ENCODE measurements at places on chromosomes 1 and 21.

DNA sequence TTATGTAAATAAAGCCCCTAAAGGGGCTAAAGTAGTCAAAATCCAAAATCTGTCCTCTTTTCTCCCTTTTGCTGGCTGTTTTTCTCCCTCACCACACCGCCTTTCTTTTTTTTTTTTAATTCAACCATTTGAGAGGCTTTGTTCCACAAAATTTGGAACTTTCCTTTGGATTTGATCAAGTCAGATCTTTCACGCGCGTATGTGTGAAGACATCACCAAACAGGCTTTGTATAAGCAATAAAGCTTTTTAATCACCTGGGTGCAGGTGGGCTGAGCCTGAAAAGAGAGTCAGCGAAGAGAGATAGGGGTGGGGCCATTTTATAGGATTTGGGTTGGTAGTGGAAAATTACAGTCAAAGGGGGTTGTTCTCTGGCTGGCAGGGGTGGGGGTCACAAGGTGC, 5.3 kb upstream of the HPDL start:
- DNase-seq: no peak

DNA sequence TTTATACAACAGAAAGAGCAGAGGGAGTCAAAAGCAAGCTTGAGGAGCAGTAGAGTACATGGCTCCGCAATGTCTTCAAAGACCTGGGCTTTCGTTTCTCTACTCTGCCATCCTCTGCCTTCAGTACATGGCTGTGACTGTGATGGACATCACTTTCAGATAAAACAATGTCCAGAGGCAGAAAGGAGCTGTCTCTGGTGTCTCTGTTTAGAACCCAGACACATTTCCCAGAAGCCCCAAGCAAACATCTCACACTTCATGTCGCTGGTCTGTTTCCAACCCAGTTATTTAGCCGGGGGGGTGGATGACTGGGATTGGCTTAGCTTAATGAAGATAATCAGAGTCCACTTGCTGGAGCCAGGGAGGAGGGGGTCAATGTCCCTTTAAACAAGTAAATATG, 25.6 kb downstream of the SGIP1 start:
- no peak for DNase-seq

- DNase-seq: no peak
Observed at GRCh38 chr1:115826628-115827027, 14.3 kb downstream of the NHLH2 start.

DNA sequence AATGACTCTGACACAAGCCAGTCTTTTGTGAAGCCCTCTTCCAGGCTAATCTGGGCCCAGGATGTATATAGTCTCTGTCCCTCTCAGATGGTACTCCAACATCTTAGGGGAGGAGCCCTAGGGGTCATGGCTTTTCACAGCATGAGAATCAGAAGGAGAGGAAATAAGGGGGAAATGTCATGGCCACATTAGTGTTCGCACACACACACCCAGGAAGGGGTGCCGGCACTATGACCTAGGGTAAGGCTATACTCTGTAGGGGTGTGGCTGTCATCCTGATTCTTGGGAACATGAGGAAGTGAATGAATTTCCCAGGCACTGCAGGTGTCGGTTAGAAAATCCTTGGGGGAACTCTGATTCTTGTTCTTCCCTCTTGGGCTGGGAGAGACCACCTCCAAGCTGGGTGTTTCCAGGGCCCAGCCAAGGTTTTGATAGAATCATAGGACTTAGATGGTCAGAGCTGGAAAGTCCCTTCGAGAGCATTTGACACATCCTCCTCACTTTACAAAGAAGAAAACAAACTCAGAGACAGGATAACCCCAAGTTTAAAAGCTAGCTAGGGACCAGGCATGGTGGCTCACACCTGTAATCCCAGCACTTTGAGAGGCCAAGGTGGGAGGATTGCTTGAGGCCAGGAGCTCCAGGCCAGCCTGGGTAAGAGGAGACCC, 22.0 kb downstream of the GFI1 start:
- no peak for DNase-seq

DNA sequence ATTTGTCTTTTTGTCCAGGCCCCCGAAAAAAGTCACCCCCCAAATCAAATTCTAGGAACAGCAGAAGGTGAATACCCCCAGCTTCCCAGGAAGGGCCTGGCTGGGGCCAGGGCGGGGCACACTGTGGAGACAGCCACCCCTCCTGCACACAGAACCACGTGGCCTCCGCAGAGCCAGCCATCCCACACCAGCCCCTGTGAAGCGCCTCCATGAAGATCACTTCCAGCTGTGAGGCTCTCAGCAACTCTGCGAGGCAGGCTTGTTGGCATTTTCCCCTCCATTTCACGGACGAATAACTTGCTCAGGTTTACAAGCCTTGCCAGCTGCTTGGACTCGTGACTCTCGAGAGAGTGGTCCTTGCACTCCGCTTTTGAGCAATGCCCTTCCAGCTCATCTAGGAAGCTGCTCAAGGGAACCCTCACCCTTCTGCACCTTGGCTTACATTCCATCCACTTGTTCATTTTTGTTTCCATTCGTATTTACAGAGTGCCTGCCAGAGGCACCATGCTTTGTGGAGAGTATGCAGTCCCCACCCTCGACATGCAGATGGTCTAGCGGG, 48.2 kb downstream of the SYT6 start:
- no peak for DNase-seq

GRCh38 chr21:24955275-24955961, 651.9 kb downstream of the MRPL39 start:
- DNase-seq: no peak

DNA sequence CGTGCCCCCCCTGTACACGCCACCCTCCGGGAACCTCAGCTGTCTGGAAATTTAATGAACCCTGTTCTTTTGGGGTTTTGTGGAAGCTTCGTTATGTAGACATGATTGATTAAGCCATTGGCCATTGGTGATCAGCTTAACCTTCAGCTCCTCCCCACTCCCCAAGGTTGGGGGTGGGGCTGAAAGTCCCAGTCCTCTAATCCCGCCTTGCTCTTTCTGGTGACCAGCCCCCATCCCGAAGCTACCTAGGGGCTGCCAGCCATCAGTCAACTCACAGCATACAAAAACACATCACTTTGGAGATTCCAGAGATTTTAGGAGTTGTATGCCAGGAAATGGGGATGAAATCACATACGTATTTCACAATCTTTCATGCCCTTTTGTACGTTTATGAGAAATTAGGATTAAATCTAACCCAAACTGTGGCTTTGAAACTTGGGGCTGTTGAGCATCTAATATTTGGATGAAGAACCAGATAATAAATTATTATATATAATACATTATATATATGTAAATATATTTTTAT, 52.3 kb downstream of the BACE2 start:
- no peak for DNase-seq

DNA sequence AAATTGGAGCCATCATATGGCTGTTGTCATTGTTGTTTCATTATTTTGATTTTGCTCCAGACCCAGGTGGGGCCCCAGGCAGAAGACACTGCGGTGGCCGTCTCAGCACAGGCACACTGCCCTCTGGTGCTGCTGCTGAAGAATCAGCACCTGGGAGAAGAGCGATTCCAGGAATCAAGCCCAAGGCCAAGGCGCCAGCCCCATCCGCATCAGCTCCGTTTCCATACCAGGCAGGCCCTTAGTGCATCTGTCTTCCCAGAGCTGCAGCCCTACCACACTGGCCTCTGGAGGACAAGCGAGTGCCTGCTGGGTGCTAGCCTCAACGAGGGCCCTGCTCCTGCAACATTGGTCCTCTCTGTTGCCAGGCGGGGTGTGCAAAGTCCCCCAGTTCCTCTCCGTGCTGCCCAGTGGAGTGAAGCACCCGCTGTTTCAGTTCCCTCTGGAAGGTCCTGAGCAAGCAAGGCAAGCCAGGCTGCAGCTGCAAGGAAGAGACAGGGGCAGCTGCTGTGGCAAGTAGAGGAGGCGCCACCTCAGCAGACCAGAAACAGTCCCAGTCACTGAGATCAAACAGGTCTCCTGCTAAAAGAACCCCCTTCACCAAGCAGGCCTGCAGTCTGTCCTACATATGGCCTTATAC, 5.2 kb downstream of the GRIK3 start:
- no peak for DNase-seq

DNA sequence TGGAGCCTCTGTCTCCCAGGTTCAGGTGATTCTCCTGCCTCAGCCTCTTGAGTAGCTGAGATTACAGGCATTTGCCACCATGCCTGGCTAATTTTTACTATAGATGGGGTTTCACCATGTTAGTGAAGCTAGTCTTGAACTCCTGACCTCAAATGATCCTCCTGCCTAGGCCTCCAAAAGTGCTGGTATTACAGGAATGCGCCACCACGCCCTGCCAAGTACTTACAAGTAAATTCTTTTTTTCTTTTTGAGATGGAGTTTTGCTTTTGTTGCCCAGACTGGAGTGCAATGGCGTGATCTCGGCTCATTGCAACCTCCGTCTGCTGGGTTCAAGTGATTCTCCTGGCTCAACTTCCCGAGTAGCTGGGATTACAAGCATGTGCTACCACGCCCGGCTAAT, 42.5 kb downstream of the RPRD2 start:
- no peak for DNase-seq

DNA sequence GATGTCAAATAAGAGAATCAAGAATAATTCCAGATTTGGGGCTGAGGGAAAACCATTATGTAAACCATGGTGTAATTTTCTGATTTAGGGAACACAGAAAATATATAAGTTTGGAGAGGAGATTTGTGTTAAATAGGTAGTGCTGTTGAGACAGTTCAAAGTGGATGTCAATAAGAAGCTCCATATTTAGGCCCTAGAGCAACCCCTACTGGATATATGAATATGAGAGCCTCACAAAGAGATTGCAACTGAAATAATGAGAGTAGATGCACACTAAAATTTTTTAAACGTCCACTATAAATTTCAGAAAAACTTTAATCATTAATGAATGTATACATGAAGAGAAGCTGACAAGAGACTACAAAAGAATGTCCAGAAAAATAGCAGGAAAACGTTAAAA, 1447.8 kb upstream of the PRMT6 start:
- DNase-seq: no peak

GRCh38 chr1:246527402-246528088, 20.5 kb upstream of the SMYD3 start:
- no peak for DNase-seq

DNA sequence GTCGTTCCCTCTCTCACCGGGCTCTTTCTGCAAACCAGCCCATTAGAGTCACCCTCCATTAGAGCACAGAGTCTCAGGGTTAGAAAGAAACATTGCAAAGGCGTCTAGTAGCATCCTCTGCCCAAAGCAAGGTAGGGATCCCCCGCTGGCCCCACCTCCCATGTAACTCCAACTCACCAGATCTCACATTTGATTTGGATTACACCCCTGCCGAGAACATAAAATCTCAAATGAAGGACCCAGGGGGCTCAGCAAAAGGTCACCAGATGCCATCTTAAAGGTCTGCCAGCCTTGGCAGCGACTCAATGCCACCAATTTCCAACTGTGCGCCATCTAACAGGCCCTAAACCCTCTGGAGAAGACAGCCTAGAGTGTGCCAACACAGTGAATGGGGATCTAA, 14.1 kb downstream of the C1orf87 start:
- DNase-seq: no peak

DNA sequence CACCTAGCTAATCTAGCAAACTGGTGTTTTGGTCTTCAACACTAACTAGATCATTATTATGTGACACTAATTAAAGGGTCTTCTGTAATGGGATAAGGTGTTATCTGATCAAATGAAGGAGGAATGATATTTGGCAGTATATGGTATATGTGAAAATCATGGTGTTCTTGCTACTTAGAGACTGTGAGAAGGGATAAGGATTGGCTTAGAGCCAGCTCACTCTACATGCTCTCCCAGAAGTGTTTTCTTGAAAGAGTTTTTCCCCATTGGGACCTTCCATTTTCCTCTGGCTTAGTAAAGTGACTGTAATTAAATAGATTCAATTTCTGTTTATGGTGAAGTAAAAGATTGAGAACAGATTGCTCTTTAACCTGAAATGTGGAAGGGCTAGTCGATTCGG, 71.2 kb upstream of the RGL1 start:
- no peak for DNase-seq

GRCh38 chr1:152983743-152984142, at the start of gene SPRR1A:
Gene SPRR1A (plus strand): TSS chr1:152984081. CDS start chr1:152985231, 1,150 bp downstream.
- no peak for DNase-seq

GRCh38 chr1:230818367-230818766, 50.0 kb downstream of the C1orf198 start:
- no peak for DNase-seq

DNA sequence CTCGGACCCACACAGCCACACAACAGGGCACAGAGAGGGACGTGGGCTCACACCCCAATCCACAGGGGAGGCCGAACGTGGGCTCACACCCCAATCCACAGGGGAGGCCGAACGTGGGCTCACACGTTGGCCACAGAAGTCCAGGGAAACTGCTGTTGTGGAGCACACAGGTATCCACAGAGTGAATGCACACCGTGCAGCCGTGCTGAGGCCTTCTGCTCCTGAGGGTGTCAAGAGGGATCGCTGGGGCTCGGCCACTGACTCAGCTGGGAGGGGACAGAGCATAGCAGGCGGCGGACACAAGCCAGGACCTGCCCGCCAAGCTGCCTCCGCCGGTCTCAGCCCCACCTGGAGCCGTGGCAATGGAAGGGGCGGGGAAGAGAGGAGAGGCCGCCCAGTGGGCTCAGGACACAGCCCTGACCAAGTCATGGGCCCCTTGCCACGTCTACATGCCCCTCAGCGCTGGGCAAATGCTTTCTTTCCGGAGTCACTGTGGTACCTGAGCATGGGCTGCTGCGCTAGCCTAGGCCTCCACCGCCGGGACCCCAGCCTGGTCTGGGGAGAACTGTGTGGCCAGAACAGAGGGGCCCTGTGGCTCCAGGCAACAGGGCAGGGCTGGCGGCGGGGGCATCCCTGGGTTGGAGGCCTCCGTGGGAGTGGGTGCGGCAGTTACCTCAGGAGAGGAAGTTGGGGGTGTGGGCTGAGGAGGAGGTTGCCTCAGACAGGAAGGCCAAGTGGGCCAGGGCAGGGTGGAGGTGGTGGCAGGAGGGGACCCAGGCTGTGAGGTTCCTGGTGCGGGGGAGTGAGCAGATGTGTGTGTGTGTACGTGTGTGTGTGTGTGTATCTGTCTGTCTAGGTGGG, 1.2 kb downstream of the SYTL1 start:
- peak; percentile 70 for DNase-seq

GRCh38 chr1:108106775-108107174, 93.4 kb downstream of the SLC25A24 start:
- no peak for DNase-seq

- DNase-seq: no peak
Observed at GRCh38 chr1:46687921-46688509, 16.4 kb downstream of the TEX38 start.

DNA sequence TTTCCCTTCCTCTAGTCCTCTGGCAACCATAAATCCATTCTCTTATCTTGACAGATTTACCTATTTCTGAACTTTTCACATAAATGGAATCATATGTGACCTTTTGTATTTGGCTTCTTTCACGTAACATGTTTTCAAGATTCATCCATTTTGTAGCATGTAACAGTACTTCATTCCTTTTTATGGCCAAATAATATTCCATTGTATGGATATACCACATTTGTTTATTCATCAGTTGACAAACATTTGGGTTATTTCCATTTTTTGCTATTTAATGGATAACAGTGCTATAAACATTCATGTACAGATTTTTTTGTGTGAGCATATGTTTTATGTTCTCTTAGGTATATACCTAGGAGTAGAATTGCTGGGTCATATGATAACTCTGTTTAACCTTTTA, 54.0 kb downstream of the RPAP2 start:
- DNase-seq: no peak

GRCh38 chr1:94038511-94038910, 82.4 kb downstream of the ABCA4 start:
- no peak for DNase-seq
